ENCODE measurements at places on chromosomes 6 and 20.

- DNase-seq: no peak
These were observed 128.5 kb downstream of the QRSL1 start for GRCh38 chr6:106757722-106758467.

GRCh38 chr6:131199568-131200272 is 64.5 kb downstream of the AKAP7 start:
- DNase-seq: peak; percentile 39

- DNase-seq: no peak
These were observed 1.4 kb upstream of the SNTA1 start for GRCh38 chr20:33444797-33445560.

DNA sequence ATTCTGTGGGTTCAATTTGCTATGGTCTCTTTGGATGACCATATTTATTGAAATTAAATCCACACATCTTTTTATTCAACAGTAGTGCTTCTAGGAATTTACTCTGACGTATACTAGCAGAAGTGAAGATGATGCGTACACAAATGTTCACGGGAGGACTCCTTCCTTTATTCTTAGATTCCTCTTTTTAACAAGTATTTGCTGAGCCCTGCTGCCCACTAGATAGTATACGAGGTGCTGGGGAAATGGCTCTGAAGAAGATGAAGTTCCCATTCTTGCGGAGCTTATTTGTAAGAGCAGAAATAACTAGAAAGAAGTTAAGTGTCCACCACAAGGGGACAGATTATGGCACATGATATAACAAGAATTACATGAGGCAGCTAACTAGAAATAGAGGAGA is 145.2 kb downstream of the DOK5 start:
- DNase-seq: no peak

GRCh38 chr6:97765461-97765860 is 482.4 kb upstream of the MMS22L start:
- DNase-seq: no peak

DNA sequence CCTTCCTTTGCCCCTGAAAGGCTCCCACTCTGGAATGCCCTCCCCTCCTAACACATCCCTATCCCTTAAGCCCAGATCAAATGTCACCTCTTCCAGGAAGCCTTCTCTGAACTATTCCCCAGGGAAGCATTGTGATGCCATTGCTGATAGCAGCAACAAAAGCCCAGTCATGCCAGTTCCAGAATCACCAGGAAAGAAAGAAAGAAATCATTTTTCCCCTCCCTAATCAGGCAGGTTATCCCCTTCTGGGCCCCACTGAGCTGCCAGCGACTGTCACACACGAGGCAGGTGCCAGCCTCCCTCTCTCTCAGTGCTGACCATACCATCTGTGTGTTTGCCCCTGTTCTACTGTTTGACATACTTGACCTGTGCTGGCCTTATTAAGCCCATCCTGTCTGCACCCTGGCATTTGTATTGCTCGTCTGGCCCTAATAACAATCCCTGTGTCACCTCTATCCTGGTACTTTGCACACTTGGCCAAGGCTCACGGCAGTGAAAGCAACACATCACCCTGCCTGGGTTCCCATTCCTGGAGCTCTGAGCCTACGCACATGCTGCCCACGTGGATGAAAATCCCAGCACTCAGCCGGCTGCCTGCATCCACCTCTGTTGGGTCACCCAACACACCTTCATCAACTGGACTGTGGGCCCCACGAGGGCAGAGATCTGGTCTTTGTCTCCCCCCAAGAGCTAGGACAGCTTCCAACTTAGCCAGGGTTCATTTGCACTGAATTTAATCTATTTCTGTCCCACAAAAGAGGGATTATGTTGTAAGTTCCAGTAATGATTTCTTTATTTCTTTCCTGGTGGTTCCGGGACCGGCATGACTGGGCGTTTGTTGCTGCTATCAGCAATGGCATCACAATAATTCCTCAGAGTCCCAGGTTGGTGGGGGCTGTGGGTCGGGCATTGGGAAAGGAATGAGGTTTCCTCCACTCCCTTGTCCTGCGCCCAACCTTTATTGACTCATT is 5.3 kb upstream of the BPIFB1 start:
- no peak for DNase-seq

DNA sequence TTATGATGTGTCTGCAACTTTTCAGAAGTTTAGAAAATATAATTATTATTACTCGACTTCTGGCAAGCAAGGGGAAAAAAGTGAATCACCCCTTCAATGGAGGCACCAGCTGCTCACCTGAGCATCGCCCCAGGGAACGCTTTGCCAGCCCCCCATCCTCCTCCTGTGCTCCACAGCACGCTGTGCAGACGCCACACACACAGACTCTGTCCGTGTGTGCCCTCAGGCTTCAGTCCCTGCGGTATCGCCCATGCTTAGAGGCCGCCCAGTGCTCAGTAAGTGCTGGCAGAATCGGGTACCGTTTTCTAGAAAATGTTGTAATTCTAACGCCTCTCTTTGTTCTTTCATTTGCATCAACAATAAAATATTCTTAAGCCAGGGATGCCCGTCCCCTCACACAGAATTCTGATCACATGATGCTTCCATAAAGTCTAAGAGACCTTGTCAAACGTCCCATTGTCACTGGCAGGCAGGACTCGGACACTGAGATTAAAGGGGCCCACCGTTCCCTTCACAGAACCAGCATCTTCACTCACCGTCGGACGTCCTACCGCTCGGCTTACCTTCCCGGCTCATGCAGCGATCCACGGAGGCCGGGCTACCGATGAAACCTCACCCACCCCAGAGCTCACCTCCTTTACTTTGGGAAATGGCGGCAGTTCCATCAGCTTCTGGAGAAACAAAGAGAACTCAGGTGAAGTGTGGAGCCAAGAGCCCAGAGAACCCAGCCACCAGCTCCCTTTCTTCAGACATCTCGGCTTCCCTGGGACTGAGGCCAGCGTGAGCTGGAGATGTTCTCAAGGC is 105.5 kb downstream of the DLL1 start:
- no peak for DNase-seq

DNA sequence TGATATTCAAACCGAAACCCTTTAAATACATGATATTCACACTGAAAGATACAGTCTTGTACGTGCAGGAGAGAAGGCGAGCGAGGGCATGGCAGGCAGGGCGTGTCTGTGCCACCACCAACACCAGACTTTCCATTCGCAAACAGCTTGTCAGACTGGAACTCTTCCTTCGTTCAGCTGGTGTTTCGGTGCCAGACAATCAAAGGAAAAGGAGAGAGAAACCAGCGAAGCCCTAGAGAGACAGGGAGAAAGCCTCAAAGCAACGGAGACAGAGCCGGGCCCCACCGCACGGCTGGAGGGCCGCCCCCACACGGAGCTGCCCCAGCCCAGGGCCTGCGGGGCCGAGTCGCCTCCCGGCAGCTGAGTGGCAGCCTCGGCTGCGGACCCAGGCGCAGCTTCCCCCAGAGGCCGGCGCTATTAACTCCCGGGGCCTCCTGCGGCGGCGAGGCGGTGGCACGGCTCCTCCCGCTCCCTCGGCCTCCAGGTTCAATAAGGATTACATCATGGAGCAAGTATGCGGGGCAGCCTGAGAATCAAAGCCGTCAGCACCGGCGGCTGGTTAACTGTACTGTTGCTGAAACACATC is 32.1 kb upstream of the NR2E1 start:
- no peak for DNase-seq

- no peak for DNase-seq
These were observed 402.5 kb downstream of the CD83 start for GRCh38 chr6:14520029-14520428.

DNA sequence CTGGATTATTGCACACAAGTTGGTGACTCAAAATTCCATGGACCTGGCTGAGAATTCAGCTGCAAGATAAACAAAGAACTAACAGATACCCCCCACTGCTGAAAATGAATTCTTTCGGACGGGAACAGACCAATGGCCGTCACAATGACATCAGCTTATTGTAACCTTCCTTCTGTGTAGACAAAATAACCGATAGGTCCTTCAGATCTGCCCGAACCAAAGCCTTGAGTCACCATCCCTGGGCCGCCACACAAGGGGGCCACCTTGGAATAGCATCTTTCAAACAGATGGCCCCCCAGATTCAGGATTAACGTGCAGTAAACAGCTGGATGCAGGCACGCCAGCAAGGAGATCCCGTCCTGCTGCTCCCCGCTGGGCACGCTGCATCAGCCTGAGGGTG is 214.0 kb upstream of the EXOC2 start:
- DNase-seq: no peak

GRCh38 chr6:90120327-90120726 is 176.3 kb downstream of the BACH2 start:
- DNase-seq: no peak

DNA sequence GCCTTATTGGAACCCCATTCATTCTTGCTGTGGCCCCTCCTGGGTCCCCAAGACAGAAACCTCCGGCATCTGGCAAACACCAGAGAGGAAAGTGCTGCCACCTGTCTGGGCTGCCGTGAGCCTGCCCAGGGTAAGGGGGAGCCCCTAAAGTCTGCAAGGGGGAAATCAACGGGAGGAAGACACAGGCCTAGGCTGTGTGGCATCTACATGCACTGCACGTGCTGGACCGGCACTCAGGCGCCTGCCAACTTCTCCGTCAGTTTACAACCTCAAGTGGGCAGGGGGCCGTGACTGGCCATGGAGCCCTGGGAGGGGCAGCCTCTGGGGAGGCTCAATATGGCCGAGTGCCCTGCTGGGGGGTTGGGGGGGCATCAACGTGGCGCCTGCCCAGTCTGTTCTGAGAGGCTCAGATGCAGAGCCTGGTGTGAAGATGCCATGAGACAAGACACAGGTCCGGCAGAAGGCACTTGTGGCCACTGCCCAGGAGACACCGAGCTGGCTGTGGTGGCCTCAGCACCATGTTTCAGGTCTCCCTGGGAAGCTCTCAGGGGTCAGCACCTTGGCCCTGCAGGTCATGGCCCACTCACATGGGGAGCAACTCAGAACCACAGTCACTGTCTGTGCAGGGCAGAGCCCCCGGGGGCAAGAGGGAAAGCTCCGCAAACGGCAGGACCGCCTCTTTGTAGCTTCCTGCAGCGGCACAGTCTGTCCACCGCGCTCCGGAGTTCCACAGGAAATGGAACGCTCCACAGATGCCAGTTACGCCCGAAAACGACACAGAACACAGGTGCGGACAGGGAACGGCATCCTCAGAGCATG is 8.4 kb downstream of the UCKL1 start:
- no peak for DNase-seq

- no peak for DNase-seq
These were observed 24.4 kb downstream of the SYNDIG1 start for GRCh38 chr20:24493661-24494459.

DNA sequence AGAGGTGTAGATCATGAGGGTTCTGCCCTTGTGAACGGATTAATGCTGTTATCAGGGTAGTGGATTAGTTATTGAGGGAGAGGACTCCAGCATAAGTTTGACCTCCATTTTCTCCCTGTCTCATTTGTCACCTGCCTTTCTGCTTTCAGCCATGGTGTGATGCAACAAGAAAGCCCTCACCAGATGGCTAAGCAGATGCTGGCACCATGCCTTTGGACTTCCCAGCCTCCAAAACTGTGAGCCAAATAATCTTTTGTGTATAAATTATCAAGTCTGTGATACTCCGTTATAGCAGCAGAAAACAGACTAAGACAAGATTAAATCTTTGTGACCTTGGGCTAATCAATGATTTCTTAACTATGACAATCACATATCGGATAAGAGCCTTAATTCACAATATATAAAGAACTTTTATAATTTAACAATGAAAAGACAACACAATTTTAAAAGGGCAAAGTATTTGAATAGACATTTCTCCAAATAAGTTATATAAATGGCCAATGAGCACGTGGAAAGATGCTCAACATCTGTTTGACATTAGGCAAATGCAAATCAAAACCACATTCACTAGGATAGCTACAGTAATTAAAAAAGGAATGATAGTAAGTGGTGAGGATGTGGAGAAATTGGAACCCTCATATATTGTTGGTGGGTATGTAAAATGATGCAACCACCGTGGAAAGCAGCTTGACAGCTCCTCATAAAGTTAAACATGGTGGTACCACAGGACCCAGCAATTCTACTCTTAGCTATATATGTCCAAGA is 45.3 kb upstream of the IFNGR1 start:
- no peak for DNase-seq

GRCh38 chr6:109946979-109947378 is 31.1 kb upstream of the GPR6 start:
- no peak for DNase-seq

DNA sequence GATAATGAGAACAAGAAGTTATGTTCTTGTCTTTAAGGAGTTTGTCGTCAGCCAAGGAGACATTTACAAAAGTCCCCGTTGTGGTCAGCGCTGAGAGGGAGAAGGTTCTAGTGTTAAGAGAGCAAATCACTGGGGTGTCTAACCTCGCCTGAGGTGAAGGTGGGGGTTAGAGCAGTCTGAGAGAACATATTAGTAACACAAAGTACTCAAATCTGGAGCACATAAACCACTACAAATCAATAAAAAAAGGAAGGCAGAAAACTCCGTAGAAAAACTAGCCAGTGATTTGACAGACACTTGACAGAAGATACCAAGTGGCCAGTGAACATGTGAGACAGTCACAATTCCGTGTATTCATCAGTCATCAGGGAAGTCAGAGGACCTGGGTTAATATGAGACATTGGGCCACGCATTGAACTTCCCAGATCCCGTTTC is 45.4 kb downstream of the CDS2 start:
- DNase-seq: no peak

GRCh38 chr6:154481521-154482013 is 28.9 kb downstream of the CNKSR3 start:
- DNase-seq: no peak

- no peak for DNase-seq
These were observed 77.2 kb downstream of the BACH2 start for GRCh38 chr6:90219209-90219985.

- DNase-seq: no peak
These were observed 12.9 kb downstream of the PRSS16 start for GRCh38 chr6:27260369-27260768.

GRCh38 chr6:46741482-46741881 is 5.3 kb upstream of the ANKRD66 start:
- DNase-seq: no peak

GRCh38 chr20:49831770-49832631 is 19.4 kb downstream of the SLC9A8 start:
- DNase-seq: no peak

- no peak for DNase-seq
These were observed 138.8 kb upstream of the JARID2 start for GRCh38 chr6:15106958-15107643.

DNA sequence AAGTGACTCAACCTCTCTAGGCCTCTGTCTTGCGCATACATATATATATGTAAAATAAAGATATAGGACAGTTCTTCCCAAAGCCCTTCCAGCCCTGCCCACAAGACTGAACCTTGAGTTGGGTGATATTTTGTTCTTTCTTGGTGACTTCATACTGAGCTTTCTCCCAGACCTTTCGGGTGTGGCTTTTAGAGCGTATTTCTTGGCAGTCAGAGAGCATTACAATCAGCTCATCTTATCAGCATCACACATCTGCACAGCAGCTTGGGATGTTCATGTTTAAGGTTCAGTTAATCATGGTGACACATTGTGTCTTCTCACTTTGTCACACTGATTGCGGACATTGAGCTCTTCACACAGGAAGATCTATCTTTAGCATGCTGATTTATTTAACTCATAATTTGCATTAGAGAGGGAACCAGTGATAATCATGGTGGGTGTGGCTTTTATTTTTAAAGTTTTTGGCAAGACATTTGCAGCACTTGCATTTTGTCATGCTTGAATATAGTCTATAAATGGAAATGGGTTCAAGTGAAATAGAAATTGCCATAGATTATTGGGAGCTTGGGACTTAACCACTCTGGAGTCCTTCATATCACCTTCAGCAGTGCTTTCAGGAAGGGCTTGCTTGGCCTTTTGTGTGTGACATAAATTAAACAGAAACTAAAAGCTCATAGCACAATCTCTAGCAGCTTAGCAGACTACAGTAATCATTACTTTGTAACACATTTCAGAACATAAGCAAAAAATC is 8.3 kb downstream of the KIF3B start:
- peak; percentile 24 for DNase-seq

Measured in stimulated activated CD8-positive, alpha-beta memory T cell treated with anti-CD3 and anti-CD28 coated beads, Interleukin-15, amount 100 ng/mL, for 4 hours (primary cell).